ENCODE measurements at places on chromosomes 16 and 17. TPM values are rescaled to one million over a fixed set of nuclear protein-coding genes. Genes with fewer than 3 reads are reported as not detected.

CSH1 gene
- polyA plus RNA-seq = not detected

TLCD3A gene
- polyA plus RNA-seq = 0.47 TPM

DHRS7C gene
- polyA plus RNA-seq = not detected

GRCh38 chr17:8889458-8890210 is 22.2 kb upstream of the PIK3R6 start:
- DNase-seq = no peak

GRCh38 chr16:30368122-30368791 is 2.0 kb downstream of the TBC1D10B start:
- DNase-seq = no peak

DNA sequence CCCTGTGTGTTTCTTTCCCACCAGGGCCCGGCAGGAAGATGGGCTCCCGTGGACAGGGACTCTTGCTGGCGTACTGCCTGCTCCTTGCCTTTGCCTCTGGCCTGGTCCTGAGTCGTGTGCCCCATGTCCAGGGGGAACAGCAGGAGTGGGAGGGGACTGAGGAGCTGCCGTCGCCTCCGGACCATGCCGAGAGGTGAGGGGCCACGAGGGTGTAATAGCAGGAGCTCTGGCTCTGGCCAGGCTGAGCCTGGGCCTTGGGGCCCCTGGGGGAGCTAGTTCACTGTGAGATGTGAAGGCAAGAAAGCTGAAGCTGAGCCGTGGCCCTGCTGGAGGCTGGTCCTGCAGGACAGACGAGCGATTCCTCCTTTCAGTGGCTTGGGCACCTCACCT is 20.0 kb downstream of the C1QTNF1 start:
- no peak for DNase-seq

DNA sequence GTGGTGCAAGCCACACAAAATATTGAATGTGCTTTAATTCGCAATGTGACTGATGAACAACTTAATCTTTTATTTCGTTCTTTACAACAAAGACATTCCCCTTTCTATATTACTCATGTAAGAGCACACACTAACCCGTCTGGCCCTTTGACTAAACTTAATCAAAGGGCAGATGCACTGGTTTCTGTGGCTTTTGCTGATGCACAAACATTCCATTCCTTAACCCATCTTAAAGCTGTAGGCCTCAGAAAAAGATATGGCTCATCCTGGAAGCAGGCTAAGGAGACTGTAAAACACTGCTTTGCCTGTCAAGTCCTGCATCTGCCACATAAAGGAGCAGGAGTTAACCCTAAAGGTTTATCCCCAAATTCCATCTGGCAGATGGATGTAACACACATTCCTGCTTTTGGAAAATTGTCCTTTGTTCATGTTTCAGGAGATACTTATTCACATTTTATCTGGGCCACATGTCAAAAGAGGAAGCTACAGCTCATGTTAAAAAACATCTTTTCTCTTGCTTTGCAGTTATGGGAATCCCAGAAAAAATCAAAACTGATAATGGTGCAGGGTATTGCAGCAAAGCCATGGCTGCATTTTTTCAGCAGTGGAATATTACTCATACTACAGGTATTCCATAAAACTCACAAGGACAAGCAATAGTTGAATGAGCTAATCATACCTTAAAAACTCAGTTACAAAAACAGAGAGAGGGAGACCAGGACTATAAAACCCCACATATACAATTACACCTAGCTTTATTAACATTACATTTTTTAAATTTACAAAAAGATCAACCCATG is 137.2 kb downstream of the AHSP start:
- no peak for DNase-seq

GRCh38 chr16:46889942-46890300 is 5.8 kb downstream of the GPT2 start:
- no peak for DNase-seq

DNA sequence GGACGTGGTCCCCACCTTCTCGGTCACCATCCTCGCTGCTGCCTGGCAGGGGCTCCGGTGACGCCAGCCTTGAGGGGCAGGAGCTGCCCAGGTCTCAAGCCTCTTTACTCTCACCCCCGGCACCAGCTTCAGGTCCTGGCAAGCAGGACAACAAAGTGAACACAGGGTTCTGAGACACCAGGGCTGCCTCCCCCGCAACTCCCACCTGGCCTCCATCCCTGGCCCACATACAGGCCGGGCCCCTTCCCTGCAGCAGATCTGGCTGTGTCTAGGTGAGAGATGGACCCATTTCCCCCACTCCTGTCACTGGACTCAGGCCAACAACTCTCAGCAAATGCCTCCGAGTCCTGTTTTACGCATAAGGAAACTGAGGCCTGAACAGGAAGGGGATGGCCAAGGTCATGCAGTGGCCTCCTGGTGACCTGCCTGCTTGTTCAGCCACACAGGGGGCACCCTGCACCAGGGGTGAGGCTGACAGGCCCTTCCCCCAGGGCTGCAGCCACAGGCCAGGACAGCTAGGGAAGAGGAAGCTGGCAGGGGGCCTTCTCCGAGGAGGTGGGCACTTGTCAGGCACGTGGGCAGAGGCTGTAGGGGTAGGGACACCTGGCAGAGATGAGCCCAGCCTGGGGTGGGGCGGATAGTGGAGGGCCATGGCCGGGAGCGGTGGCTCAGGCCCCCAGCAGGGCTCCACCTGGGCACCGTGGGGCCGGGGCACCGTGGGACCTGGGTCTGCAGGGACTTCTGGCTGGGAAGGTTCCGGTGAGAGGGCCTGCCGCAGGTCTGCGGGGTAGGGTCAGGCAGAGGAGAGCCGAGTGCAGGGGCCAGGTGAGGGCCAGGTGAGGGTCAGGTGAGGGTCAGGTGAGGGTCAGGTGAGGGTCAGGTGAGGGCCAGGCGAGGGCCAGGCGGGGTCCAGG is 46.7 kb upstream of the PVALEF start:
- DNase-seq = no peak

DNA sequence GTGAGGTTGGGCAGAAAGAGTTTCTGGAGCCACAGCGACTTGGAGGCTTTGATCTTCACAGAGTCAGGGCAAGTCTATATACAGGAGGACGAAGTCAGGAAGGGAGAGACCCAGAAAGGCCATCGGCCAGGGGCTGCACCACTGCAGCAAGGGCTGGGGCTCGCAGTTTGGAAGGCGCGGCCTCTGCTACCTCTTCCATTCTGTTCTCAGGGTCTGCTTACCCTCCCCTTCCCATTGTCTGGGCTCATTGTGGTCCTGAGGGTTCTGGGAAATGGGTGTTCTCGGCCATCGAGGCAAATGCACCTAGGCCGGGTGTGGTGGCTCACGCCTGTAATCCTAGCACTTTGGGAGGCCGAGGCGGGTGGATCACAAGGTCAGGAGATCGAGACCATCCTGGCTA is 16.0 kb downstream of the ST6GALNAC1 start:
- DNase-seq = no peak

GRCh38 chr16:87420026-87421002 is 28.2 kb downstream of the MAP1LC3B start:
- DNase-seq = no peak

- DNase-seq = no peak
Measured at GRCh38 chr16:50301626-50302471, 35.5 kb downstream of the ADCY7 start.

DNA sequence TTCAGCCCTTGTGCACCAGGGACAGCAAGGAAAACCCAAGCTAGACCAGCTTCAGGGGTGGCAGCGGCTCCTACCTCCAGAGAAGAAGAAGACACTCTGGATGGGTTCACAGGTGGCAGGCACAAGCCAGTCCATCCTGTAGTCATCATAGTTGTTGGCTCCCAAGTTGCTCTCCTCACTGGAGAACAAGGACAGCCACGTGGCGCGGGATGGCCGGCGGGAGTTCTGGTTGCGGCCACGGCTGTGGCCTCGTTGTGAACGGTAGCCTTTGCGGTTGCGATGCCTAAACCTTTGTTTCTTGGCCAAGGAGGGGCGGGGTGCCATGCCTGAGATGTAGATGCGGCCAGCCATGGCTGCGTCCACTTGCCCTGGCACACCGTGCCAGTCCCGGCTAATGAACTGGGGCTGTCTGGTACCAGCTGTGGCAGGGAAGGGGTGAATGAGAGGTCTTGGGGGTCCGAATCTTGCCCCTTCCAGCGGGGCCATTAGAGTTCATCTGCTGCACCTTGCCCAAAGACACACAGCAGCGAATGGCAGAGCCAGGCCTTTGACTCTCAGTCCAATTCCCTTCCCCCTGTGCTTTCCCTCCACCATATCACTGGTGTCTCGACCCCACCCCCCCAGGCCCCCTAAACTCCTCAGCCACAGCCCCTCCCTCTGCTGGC is 2.3 kb downstream of the VTN start:
- no peak for DNase-seq

DNA sequence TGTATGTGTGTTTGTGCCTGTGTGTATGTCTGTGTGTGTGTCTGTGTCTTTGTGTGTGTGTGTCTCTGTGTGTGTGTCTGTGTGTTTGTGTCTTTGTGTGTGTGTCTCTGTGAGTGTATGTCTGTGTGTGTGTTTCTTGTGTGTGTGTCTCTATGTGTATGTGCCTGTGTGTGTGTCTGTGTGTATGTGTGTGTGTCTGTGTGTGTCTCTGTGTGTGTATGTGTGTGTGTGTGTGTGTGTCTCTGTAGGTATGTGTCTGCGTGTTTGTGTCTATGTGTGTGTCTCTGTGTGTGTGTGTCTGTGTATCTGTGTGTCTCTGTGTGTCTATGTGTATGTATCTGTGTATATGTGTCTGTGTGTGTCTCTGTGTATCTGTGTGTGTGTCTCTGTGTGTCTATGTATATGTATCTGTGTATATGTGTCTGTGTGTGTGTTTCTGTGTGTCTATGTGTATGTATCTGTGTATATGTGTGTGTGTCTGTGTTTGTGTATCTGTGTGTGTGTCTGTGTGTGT is 70.2 kb downstream of the USP43 start:
- DNase-seq = no peak

DNA sequence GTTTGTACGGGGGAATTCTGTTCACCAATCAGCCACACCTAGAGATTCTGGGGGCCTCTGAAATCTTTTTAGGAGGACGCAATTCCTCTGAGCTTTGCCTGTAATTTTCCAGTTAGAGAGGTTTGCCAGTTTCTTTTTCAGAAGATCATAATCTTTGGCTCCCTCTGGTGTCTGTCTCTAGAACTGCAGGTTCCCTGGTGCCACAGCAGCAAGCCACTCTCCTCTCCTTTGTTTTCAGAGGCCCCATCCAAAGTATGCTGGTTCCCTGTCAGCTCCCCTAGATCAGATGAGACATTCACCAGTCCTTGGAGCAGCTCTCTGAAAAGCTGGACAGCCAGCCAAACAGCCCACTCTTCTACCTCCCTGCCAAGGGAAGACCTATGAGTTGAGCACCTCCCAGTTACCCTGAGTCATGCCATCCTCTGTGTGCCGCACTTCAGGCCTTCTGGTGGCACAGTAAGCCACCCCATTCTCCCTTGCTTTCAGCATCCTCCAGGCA is 36.1 kb downstream of the RNF112 start:
- peak; percentile 75 for DNase-seq

All from CD4-positive, alpha-beta memory T cell (primary cell).